Activated CD4-positive, alpha-beta T cell treated with anti-CD3 and anti-CD28 coated beads, Interleukin-2, amount 10 ng/mL, durations not matched to agents 24 days and 14 days (primary cell): ENCODE measurements at places on chromosomes 4 and X.

DNA sequence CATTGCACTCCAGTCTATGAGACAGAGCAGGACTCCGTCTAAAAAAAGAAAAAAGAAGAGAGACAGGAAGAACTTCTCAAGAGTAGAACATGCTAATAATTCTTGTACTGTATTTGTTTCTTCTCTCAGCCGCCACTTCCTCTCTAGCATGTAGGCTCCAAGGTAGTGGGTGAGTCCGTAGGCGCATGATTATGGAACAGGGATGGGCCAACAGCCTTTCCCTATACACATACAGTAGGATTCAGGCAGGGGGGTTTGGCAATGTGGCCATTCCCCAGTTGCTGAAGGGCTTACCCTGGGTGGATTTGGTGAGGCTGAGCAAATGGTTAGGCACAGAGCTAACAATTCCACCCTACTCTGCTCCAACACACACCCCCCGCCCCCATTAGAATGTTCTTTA is 35.0 kb upstream of the APLN start:
- DNase-seq, result peak; percentile 8

- peak; percentile 73 for DNase-seq
These were observed 648 bp upstream of the MSMO1 start for GRCh38 chr4:165326831-165327210.

DNA sequence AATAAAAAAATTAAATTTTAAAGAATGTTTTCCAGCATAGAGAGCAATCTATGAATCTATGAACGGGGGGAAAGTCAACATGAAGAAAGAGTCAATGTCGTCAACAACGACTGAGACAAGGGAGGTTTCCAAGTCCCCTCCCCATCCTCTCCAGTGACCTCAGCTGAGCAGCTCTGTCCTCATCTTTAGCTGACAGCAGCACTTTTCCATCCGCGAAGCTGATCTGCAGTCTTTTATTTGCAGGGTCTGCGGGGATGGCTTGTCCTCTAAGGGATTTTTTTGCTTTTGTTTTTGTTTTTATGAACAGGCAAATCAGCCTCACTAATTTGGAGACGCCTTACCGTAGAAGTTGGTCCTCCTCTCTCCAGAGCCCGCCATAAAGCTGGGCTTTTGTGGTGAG is 46.5 kb downstream of the PRKX start:
- no peak for DNase-seq

GRCh38 chr4:74018771-74019170 is 19.7 kb downstream of the CXCL3 start:
- DNase-seq, result no peak

DNA sequence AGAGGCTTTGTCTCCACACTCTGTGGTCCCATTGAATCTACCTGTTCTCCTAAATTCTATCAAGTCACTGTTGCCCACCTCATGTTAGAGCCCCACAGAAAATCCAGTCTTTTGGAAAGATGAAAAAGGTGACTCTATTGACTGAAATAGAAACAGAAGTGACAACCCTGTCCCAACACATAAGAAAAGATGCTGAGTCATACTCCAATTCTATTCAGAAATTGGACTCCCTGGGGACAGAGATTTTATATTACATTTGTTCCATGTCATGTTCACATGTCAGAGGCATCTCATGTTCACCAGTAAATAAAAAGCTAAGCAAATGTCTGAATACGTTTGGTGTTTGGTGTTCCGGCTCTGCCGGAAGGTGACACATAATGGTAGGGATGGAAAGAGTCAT is 2.9 kb upstream of the GRPR start:
- no peak for DNase-seq
